ENCODE measurements at places on chromosomes 13 and 19. TPM values are rescaled to one million over a fixed set of nuclear protein-coding genes. Genes with fewer than 3 reads are reported as not detected.
A peak's percentile ranks its signal among the peaks of the same experiment; 100 is the strongest.

The MAP2K2 gene
- 148 TPM for total RNA-seq

- no peak for DNase-seq
Observed at GRCh38 chr13:32989942-32990341, 26.3 kb upstream of the KL start.

DNA sequence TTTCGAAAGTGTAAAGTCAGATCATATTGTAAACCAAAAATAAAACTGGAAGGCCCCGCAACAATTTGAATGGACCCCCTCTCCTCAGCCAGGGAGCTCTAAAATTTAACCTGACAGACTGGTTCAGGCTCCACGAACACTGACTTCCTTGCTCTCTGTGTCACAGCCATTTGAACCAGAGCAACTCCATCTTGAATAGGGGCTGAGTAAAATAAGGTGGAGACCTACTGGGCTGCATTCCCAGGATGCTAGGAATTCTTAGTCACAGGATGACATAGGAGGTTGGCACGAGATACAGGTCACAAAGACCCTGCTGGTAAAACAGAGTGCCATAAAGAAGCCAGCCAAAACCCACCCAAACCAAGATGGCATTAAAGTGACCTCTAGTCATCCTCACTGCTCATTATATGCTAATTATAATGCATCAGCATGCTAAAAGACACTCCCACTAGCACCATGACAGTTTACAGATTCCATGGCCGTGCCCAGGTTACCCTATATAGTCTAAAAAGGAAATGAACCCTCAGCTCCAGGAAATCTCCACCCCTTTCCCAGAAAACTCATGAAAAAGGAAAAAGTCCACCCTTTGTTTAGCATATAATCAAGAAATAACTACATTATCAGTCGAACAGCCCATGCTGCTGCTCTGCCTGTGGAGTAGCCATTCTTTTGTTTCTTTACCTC is 43.1 kb downstream of the RFXAP start:
- no peak for DNase-seq

DNA sequence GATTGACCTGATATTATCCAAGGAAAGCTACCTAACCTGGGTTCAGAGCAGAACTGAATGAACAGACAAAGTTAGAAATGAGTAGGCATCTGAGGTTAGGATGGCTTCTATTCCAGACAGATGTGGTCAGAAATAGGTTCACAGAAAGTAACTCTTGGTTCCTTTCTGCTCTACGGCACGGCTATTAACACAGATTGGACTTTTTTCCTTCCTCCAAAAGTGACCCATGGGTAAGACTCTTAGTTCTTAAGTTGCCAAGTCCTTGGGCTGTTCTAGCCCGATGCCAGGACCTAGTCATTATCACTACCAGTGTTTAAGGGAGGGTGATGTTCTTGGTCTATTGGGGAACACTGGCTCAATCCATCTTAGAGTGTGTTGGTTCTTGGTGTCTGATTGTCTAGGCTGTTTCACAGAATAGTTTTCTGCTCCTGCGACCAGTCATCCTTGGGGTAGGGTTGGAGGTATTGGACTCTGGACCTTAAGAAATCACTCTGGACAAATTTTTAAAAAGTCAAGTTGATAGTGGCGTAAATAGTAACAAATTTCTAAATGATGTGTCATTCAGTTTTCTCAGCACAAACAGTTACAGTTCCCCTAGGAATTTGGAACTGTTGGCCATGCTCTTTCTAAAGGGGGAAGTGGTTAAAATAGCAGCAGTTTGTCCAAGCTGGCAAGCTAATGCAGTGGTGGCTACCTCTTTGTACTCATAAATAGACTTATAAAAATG is 60.1 kb upstream of the MYCBP2 start:
- no peak for DNase-seq

GRCh38 chr19:42150911-42151361 is 18.7 kb upstream of the POU2F2 start:
- peak; percentile 94 for DNase-seq

GRCh38 chr19:28549680-28550277 is 663.2 kb downstream of the UQCRFS1 start:
- DNase-seq: no peak

DNA sequence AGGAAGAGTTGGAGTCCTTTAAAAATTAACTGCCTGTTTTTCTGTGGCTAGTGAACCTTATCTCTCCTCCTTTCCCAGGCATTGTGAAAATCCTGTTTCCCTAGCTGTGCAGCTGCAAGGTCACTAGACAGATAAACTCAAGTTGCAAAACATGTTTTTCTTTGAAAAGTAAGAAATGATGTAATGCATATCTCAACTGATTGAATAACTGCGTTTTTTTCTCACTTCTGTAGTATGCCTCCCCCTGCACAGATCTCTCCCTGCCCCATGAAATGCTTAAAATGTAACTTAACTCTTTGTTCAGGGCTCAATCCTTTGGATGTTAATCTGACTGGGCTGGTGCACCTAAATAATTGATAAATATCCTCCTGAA is 27.7 kb upstream of the CYSLTR2 start:
- no peak for DNase-seq

GRCh38 chr19:16625163-16625958 is 2.6 kb downstream of the MED26 start:
- no peak for DNase-seq

DNA sequence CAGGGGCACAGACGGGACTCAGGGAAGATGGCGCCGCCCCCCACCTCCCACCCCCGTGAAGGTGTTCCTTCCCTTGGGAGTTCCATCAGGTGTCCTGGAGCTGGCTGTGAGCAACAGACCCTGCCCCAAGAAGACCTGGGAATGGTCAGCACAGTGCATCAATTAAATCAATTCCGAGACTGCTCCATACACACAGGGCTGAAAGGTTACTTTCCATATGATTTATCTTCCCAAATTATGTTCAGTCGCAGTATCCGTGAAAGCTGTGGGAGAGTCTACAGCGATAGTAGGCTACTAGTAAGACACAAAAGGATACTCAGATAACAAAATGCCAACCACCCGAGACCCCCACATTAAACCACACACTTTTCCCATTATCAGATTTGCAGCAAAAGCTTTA is 71.8 kb upstream of the PABPC3 start:
- DNase-seq: no peak

- no peak for DNase-seq
Observed at GRCh38 chr19:6718741-6719539, 1.5 kb downstream of the C3 start.
